ENCODE measurements at places on chromosomes 6 and 20.

DNA sequence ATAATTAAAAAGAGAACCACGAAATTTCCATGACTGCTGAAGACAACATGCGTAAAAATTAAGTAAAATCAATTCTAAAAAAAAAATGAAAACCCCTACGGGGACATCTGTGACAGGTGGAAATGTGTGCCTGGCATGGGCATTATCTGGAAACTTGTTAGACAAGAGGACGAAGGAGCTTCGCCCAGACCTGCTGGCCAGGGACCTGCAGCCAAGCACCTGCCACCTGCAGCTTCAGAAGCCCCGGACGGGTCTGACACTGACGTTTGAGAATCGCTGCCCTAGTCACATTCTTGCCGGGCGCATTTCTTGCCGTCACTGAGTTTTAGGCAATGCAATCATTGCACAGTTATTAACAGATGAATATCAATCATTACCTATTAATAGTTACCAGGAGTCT lies 140.3 kb downstream of the SMOC2 start:
- H3K4me1 ChIP-seq = no peaks in the 10 kb centered on the region
- H3K27me3 ChIP-seq = no peaks in the 10 kb centered on the region
- H3K4me3 ChIP-seq = no peak overlapping the region

GRCh38 chr20:59006167-59006863 lies 739 bp downstream of the CTSZ start:
- no peaks in the 10 kb centered on the region for H3K27me3 ChIP-seq
- peaks cover 3% of the 10 kb centered on the region for H3K36me3 ChIP-seq
- no peak for DNase-seq
- H3K4me1 ChIP-seq = peaks cover 37% of the 10 kb centered on the region

DNA sequence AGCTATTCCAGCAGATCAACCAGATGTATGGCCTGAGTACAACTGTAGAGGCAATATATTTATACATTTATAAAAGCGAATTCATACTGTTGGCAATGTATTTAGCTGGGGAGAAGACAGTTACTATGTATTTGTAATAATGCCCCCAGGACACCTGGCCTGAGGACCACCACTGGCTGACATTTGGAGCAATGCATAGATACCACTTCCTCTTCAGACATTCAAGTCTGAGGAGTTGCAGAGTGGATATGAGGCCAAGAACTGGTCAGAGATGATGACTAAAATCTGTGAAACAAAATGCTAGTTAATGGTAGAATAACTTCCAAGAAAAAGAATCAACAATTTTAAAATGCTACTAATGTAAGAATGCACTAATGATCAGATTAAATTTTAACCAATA lies 462.3 kb downstream of the CDC5L start:
- no peaks in the 10 kb centered on the region for H3K36me3 ChIP-seq
- H3K27ac ChIP-seq = no peak overlapping the region
- H3K27me3 ChIP-seq = no peaks in the 10 kb centered on the region
- no peak overlapping the region for H3K4me3 ChIP-seq
- no peaks in the 10 kb centered on the region for H3K4me1 ChIP-seq

DNA sequence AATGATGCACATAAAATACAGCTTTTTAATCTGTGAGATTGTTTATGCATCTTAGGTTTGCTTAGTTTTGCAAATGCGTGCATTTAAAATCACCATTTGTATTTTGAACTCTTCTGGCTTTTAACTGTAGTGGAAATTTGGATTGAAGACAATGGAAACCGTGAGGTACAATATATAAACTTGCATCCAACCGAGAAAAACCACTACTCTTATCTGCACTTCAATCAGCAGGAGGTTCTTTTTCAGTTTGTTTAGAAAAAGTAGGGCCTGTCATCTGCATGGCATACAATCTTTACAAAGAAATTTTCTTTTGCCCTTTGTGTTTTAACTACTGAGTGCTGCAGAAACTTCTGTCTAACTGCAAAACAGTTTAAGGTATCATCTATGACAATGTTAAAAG lies 132.8 kb downstream of the LAMA2 start:
- no peaks in the 10 kb centered on the region for H3K27me3 ChIP-seq
- H3K27ac ChIP-seq = no peak overlapping the region
- DNase-seq = no peak
- H3K4me3 ChIP-seq = no peak overlapping the region

- H3K27ac ChIP-seq = no peak overlapping the region
- no peaks in the 10 kb centered on the region for H3K36me3 ChIP-seq
- H3K4me3 ChIP-seq = no peak overlapping the region
- H3K4me1 ChIP-seq = no peaks in the 10 kb centered on the region
- DNase-seq = no peak
- H3K27me3 ChIP-seq = no peaks in the 10 kb centered on the region
Observed at GRCh38 chr20:36030149-36030548, 61.8 kb downstream of the CNBD2 start.

DNA sequence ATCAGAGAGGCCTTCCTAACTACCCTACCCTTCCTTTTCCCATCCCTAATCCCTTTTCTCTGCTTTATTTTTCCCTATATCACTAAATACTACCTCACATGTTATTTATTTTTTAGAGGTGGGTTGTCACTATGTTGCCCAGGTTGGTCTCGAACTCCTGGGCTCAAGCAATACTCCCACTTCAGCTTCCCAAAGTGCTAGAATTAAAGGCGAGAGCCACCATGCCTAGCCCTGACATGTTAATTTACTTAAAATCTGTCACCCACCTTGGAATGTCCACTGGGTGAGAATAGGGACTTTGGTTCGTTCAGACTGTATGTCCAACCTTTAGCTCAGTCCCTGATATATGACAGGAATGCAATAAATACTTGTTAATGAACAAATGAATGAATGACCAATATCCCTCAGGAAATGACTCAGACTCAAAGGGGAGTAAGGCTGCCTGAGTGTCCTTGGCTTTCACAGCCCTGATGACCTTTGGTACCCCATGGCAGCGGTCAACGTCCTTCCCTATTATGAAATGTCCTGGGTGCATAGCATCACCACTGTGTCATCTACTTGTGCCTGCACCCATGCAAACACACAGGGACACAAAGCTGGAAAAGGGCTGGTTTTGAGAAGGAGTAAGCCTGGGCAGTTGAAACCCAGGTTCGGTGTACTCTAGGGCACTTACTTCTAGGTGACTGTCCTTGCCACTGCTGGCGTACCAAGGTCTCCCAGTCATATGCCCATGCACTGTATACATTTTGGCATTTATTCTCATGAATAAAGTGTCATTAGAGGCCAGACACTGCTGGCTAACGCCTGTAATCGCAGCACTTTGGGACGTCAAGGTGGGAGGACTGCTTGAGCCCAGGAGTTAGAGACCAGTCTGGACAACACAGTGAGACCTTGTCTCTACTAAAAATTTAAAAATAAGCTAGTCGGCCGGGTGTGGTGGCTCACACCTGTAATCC lies 26.5 kb downstream of the BCL2L1 start:
- no peaks in the 10 kb centered on the region for H3K27me3 ChIP-seq
- no peak overlapping the region for H3K4me3 ChIP-seq
- no peak for DNase-seq

DNA sequence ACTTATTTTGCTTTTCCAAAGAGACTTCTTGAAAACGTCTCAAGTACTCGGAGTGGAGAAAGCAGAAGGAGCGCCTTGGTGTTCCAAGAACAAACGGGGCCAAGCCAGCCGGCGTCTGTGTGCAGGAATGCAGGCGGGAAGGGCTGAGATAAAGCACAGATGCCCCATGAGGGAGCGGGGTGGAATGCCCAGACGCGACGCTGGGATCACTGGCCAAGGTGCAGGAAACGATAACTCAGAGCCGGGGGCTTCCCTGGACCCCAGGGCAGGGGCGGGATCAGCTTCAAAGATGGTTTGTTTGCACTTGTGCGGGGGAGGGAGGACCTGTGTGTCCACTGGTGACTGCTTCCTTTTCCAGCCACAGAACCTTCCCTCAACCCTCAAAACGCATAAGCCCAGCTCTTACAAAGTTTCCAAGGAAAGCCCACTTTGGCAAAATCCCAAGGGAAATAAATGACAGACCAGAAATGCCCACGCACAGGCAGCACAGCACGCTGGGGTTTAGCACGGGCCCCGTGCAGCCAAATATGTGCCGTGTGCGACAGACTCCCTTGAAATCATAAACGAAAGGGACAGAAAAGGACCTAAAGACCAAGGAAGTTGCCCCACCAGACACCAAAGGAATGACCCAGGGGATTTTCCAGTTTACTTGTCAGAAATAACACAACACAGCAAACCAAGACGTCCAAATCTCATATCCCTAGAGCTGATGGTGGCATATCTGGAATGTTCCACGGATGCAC lies 113.9 kb downstream of the NFATC2 start:
- H3K27me3 ChIP-seq = no peaks in the 10 kb centered on the region
- H3K4me1 ChIP-seq = peaks cover 84% of the 10 kb centered on the region
- H3K27ac ChIP-seq = no peak overlapping the region
- no peak for DNase-seq
- no peak overlapping the region for H3K4me3 ChIP-seq

DNA sequence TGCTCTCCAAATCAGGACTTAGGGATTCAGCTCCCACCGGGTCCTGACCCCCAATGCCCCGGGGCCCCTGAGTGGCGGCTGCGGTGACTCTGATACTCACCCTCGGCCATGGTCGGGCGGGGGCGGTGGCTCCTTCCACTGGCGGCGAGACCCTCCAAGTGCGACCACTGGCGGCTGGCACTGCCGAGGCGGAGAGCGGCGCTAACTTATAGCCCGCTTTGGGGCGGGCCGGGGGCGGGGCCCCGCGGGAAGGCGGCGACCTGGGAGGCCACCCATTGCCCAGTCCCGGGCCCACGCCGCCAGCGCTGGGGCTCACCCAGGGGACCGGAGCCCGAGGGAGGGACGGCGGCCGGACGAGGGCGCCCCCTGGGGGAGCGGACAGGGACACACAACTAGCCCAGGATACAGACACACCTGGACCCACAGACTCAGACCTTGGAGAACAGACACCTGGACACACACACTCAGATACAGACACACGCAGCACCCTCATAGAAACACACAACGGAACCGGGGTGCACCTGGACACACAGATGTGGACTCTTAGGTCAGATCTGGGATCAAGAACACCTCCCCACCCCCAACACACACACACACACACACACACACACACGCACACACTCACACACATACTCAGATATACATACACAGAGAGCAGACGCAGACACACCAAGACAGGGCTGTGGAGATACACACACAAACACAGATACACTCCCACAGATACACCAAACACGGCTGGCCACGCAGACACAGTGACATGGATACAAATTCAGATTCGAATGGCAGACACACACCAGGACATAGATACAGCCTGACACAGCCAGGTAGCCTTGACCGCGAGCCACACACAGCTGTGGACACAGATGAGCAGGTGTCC lies at the start of gene TGM2:
Gene TGM2, minus strand, starts transcription at position 182 of the 877 bp plus-strand sequence. Its CDS starts 72 bp downstream, at position 110.
- H3K36me3 ChIP-seq = no peaks in the 10 kb centered on the region
- H3K4me1 ChIP-seq = no peaks in the 10 kb centered on the region
- H3K27me3 ChIP-seq = no peaks in the 10 kb centered on the region

- H3K36me3 ChIP-seq = no peaks in the 10 kb centered on the region
- no peak overlapping the region for H3K27ac ChIP-seq
- no peaks in the 10 kb centered on the region for H3K4me1 ChIP-seq
- no peak for DNase-seq
- H3K27me3 ChIP-seq = no peaks in the 10 kb centered on the region
Observed at GRCh38 chr6:157497579-157497978, 116.6 kb downstream of the ZDHHC14 start.

DNA sequence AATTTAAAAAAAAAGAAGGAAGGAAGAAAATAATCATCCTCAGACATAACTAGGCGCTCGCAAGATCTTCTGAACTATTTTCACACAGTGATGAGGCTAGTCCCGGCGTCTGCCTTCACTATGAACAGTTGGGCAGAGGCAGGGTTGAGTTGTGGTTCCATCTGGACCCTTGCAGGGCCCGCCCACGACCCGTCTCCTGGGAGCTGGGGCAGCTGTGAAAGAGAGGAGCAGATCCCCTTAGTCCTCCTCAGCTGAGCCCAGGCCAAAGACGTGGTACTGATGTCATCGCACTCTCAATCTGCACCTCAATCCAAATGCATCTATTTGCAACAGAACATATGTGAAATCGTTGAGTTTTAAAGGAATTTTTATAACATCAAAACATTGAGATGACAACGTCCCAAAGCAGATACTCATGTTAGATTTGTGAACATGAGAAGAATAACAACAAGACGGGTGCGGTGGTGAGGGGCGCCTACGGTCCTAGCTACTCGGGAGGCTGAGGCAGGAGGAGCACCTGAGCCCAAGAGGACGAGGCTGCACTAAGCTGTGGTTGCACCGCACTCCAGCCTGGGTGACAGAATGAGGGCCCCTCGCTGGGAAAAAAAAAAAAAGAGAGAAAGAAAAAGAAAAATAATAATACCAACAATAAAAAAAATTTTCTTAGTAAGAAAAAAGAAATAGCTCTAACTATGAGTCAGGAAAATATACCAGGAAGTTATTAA lies 15.3 kb downstream of the TCFL5 start:
- no peaks in the 10 kb centered on the region for H3K27me3 ChIP-seq
- H3K4me1 ChIP-seq = no peaks in the 10 kb centered on the region
- no peak for DNase-seq
- H3K4me3 ChIP-seq = no peak overlapping the region

DNA sequence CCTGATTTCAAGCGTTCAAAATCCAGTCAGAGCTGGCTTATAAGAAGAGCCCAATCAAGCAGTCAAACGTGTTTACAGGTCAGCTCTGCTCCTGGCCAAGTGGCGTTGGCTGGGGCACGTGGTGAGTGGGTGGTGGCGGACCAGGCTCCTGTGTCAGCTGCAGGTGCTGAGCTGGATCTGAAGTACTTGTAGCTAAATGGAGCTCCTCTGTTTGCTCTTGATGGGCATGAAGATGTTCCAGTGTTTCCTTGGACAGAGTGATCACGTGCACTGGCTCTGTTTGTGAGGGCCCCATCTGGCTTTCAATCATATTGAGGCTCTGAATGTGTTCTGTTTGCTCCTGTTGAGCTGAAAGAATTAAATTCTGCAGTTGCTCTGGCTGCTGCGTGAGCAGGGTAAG lies 10.2 kb upstream of the MICAL1 start:
- DNase-seq = no peak
- no peak overlapping the region for H3K27ac ChIP-seq
- H3K4me3 ChIP-seq = no peak overlapping the region
- H3K27me3 ChIP-seq = no peaks in the 10 kb centered on the region
- peaks cover 50% of the 10 kb centered on the region for H3K36me3 ChIP-seq

- H3K36me3 ChIP-seq = no peaks in the 10 kb centered on the region
- H3K4me3 ChIP-seq = no peak overlapping the region
- no peaks in the 10 kb centered on the region for H3K27me3 ChIP-seq
- no peaks in the 10 kb centered on the region for H3K4me1 ChIP-seq
- DNase-seq = peak; percentile 32
- H3K27ac ChIP-seq = no peak overlapping the region
Observed at GRCh38 chr20:54062812-54063280, 7.5 kb downstream of the BCAS1 start.

- no peak overlapping the region for H3K4me3 ChIP-seq
- H3K27me3 ChIP-seq = no peaks in the 10 kb centered on the region
- H3K27ac ChIP-seq = no peak overlapping the region
- no peak for DNase-seq
Observed at GRCh38 chr6:43978473-43979346, 148.5 kb downstream of the MRPL14 start.

GRCh38 chr6:29961966-29962365 lies 19.6 kb downstream of the HLA-A start:
- no peaks in the 10 kb centered on the region for H3K27me3 ChIP-seq
- no peak for DNase-seq
- no peak overlapping the region for H3K4me3 ChIP-seq
- no peaks in the 10 kb centered on the region for H3K36me3 ChIP-seq
- H3K27ac ChIP-seq = no peak overlapping the region

All from CD4-positive, alpha-beta memory T cell (primary cell).